Globus pallidus (tissue), 1 donor: ENCODE measurements at places on chromosomes 2 and 18.

DNA sequence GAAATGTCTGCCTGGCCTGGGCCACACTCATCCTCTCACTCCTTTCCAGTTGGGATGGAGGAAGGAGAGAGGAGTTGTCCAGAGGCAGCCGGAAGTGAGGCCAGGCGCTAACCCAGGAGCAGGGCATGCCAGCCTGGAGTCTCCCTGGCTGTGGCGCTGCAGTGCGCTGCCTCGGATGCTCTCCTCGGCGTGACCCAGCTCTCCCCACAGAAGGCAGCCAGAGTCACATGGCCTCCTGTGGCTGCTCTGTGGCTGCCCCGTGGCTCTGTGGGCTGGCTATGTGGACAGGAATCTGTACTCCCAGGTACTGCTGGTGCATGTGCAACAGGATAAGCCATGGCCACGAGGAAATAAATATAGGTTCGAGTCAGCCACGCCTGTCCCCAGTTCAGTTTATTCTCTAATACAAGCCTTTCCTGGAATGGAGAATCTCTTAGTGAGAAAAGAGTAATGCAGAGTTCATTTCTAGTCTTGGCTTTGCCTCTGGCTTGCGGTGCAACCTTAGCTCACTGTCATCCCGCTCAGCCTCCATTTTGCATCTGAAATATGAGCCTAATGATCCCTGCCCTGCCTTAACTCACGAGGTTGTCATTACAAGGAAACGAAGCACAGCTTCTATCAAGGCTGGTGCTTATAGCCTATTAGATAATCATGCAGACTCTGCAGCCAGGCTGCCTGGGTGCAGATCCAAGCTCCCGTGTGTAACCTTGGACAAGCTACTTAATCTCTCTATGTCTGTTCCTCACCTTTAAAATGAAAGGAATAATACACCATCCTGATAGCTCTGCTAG is 106.3 kb downstream of the ANTXR1 start:
- DNase-seq: no peak

DNA sequence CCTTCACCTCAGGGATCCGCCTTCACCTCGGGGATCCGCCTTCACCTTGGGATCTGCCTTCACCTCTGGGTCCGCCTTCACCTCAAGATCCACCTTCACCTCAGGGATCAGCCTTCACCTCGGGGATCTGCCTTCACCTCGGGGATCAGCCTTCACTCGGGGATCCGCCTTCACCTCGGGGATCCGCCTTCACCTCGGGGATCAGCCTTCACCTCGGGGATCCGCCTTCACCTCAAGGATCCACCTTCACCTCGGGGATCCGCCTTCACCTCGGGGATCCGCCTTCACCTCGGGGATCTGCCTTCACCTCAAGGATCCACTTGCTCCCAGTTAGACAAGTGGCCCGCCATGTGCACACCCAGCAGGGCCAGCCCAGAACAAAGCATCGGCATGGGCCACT is 7.3 kb downstream of the KIF1A start:
- DNase-seq: no peak

DNA sequence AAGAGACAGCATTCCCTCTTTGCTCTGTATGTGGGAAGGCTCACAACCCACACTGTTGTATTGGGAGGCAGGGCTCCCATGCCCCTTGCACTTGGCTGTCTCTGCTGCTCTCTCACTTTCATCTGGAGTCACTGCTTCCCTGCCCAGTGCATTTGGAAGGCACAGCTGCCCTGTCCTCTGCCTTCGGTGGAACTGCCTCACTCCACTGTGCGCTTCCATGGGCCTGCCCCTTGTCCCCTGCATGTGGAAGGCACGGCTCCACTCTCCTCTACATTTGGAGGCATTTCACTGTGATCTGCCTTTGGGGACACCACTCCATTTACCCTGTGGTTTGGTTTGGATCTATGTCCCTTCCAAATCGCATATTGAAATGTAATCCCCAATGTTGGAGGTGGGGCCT is 9.1 kb upstream of the PROM2 start:
- DNase-seq: no peak

DNA sequence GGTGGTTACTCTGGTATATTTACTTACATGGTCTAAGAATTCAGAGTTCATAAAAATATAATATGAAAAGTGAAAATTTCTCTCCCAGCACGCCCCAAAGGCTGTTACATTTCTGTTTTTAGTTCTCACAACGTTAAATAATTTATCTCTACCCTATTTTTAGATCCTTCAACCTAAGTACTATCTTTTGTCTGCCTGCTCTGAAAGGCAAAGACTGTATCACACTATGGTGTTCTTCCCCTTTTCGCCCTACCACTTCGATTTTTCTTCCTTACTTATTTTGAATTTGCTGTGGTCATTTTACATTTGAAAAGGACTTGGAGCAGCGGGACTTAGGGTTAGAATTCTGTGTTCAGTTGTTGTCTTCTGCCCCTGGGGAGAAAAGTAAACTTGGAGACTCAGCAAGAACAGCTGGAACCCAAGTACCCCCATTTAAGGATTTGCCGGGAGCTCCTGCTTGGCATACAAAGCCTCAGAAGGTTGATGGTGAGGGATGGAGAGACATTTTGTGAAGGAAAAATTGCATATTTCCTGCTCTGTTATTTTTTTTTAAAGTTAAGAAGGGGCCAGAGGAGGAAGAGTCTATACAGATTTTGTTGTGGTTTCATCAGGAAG is 19.0 kb downstream of the ADAM23 start:
- DNase-seq: no peak

DNA sequence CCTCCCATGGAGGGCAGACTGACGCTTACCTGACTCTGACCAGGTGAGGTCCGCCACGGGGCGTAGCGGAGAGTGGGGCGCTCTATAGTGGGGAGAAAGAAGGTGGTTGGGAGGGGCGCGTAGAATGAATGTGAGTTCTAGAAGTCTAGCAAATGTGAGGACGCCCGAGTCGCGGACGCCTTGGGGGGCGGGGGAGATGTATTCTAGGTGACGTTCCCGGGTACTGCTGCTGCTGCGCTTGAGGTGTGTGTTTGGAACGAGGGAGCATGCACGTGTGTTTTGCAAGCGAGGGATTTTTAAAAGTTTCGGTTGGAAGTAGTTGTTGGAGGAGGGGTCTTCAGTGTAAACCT is 758 bp downstream of the RIF1 start:
- no peak for DNase-seq

DNA sequence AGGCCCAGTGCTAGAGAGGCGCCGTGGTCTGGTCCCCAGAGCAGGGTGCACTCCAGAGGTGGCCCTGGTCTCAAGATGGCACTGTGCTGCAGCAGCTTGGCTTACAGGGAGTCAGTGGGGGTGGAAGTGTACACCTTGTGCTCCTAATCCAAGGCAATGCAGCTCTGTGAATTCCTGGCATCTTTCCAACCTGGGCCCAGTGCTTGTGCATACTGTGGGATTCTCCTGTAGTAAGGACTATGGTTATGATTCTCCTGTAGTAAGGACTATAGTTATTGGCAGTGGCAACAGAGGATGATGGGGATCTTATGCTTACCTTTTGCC is 616.7 kb upstream of the REG3G start:
- DNase-seq: no peak

GRCh38 chr2:191806396-191806795 is 40.5 kb downstream of the CAVIN2 start:
- DNase-seq: no peak

DNA sequence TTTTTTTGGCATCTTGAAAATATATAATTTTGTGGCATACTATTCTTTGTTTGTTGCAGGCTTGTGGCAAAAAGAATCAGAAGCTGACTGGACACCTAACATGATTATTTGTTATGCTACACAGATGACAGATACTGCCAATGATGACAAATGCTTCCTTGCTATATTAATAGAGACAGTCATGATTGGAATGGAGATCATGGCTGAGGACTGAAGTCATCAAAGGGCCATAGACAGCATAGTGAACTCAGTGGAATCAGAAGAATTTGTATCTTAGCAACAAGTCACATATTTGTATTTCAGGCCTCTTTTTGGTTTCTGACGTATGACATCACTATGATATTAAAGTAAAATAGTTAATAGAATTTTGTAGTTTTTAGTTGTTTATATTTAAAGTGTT is 1003.8 kb upstream of the DDX18 start:
- no peak for DNase-seq

- no peak for DNase-seq
These were observed 18.6 kb upstream of the ACOXL start for GRCh38 chr2:110713513-110714362.

GRCh38 chr2:105375001-105375561 is 23.8 kb downstream of the FHL2 start:
- no peak for DNase-seq

DNA sequence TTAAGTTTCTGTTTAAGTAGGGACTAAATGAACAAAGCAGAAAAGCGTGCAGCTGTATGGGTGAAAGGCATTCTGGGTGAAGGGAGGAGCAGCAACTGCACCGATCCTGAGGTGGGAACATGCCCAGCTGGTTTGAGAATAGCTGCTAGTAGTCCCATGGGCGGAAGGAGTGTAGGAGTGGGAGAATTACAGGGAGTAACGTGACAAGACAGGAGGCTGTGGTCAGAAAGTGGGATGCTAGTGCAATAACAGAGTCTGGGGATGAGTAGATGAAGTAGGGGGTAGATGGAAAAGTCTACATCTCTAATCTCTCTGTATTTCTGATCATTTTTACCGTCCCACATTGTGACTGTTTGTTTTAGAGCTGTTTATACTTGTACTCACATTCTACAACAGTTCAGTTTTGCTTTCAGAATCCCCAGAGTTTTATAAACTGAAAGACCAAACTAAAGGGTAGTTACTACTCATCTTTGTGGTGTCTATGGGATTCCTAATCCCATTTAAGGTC is 118.9 kb downstream of the LCLAT1 start:
- DNase-seq: no peak

GRCh38 chr2:189927823-189928222 is 134.7 kb downstream of the MSTN start:
- DNase-seq: no peak

GRCh38 chr2:233982421-233983121 is 65.4 kb downstream of the TRPM8 start:
- no peak for DNase-seq

- no peak for DNase-seq
These were observed 57.3 kb upstream of the PSMD14 start for GRCh38 chr2:161250864-161251436.

- no peak for DNase-seq
These were observed 838.1 kb upstream of the ACVR2A start for GRCh38 chr2:147006736-147007141.

DNA sequence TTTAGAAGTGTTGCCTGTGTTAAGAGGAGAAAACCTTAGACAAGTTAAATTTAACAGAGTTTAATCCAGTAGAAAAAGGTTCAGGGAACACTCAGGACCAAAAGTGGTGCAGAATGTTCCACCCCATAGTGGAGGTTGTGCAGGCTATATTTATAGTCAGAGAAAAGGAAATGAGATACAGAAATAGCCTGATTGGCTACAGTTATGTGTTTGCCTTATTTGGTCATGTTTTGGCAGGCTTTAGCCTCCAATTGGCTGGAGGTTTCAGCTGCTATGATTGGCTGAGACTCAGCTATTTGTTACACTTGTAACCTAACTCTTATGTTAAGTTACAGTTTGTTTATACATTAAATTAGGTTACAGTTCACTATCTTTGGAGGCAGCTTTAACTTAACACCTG is 4.2 kb downstream of the STAMBP start:
- DNase-seq: no peak

DNA sequence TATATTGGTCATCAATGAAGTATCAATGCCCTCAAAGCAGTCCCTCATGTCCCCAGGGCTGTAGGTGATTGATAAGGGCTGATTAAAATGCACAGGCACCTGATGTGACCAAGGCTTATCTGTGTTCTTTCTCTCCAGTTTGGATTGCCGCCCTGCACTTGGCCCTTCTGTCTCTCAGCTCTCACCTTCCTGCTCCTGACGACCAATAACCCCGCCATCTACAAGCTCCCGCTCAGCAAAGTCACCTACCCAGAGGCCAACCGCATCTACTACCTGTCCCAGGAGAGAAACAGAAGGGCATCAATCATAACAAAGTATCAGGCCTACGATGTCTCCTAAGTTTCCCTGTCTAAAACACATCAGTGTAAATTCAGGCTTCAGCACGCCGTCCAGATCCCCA is 41.8 kb upstream of the SLC14A1 start:
- no peak for DNase-seq

DNA sequence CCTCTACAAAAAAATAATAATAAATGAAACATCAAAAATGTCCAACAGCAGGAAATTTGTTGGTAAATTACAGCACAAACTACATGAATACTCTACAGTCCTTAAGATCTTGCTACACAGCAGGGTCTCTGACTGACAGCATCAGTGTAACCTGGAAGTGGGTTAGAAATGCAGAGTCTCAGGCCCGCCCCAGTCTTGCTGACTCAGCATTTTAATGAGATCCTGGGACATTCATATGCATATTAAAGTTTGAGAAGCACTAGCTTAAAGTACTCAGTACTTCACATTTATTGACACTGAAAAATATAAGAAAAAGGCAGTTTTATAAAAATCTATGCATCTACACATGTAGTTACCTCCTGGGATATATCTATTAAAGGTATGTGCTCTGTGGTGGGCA is 21.7 kb downstream of the ST3GAL5 start:
- no peak for DNase-seq

DNA sequence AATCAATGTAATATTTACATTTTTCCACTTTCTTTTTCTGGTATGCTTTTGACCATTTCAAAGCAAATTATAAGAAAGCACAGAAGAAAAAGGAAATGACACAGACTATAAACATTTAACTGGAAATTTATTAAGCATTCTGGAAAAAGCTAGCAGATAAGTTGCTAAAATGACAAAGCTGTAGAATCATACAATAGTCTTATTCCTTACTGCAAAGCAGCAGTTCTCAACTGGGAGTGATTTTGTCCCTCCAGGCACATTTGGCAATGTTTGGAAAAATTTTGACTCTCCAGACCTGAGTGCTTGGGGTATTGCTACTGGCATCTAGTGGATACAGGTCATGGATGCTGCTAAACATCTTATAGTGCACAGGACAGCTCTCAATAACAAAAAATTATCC is 75.1 kb downstream of the MBD5 start:
- DNase-seq: no peak

DNA sequence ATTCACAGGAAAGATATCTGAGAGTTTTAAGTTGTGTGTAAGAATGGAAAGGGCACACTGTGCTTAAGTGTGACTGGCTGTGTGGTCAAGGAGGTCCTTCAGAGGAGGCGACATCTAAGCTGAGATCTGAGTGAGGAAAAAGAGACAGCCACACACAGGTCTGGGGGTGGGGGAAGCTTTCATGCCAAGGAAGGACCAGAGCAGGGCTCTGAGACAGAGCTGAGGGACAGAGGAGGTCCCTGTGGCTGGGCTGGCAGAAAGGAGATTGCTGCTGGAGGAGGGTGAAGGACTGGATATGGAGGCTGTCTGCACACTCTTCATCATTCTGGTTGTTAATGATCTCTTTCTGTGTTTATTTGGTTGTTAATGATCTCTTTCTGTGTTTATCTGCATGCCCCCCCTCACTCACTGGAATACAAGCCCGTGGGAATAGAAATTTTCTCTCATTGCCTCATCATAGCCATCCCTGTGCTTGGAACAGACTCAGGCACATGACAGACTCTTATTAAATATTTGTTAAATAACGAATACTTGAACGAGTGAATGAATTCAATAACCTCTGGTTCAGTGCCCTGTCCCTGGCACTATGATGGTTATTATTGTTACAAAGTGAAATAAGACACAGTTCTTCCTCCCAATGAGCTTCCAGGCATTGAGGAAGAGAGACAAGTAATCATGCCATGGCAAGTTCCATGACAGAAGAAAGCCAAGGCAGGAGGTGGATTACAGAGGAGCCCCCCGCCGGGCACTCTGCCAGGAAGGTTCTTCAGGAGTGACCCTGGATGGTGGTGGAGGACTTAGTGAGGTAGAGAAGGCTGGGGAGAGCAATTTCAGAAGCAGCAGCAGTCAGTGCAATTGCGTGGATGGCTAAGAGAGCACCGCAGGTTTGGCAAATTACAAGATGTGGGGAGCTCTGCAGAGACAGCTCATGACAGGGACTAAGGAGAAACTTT is 399.4 kb upstream of the HS6ST1 start:
- DNase-seq: no peak
